ENCODE measurements at places on chromosomes 6 and 20. TPM values are rescaled to one million over a fixed set of nuclear protein-coding genes. Genes with fewer than 3 reads are reported as not detected.

VGLL2 gene
- not detected for total RNA-seq

DNA sequence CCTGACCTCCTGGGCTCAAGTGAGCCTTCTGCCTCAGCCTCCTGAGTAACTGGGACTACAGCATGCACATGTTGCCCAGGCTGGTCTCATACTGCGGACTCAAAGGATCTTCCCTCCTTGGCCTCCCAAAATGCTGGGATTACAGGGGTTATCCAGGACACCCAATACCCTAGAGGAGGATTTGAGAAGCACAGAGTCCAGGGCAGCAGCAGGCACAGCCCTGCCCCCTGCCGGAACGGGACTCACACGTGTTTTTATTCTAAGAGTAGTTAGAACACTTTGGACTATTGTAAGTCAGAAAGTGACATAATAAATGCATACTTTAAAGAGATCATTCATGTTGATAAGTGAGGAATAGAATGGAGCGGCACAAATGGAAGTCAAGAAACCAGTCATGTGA is 80.2 kb downstream of the C6orf118 start:
- no peak overlapping the region for H3K4me3 ChIP-seq
- H3K27ac ChIP-seq: no peak overlapping the region
- peaks cover 36% of the 10 kb centered on the region for H3K4me1 ChIP-seq
- no peak for DNase-seq
- no peaks in the 10 kb centered on the region for H3K27me3 ChIP-seq
- no peaks in the 10 kb centered on the region for H3K36me3 ChIP-seq

DNA sequence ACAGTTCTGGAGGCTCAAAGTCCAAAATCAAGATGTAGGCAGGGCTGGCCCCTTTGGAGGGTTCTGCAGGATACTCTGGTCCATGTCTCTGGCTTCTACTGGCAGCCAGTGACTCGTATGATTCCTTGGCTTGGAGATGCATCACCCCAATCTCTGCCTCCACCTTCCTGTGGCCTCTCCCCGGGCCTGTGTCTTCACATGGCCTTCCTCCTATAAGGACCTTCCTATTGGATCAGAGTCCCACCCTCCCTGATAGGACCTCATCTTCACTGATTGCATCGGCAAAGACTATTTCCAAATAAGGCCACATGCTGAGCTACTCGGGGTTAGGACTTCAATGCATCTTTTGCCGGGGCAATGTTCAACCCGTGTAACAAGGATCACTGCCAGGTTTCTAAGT is 509.0 kb downstream of the CD83 start:
- H3K27me3 ChIP-seq: no peaks in the 10 kb centered on the region
- H3K4me1 ChIP-seq: peaks cover 4% of the 10 kb centered on the region
- H3K27ac ChIP-seq: no peak overlapping the region
- peak; percentile 28 for DNase-seq

- H3K4me3 ChIP-seq: no peak overlapping the region
- no peak overlapping the region for H3K27ac ChIP-seq
- peaks cover 3% of the 10 kb centered on the region for H3K27me3 ChIP-seq
- DNase-seq: no peak
- 0 out of 2 replicates have a peak, but pooled peaks cover 3% of the 10 kb centered on the region for H3K4me1 ChIP-seq
- H3K36me3 ChIP-seq: no peaks in the 10 kb centered on the region
Measured at GRCh38 chr20:57828696-57829095, 118.9 kb upstream of the PMEPA1 start.

- DNase-seq: peak; percentile 70
- no peaks in the 10 kb centered on the region for H3K27me3 ChIP-seq
- H3K4me3 ChIP-seq: peak overlapping the region; percentile 74
- H3K27ac ChIP-seq: peak overlapping the region; percentile 71
Measured at GRCh38 chr20:32484225-32484957, 100.7 kb downstream of the NOL4L start.

- no peaks in the 10 kb centered on the region for H3K36me3 ChIP-seq
- no peak for DNase-seq
- H3K27me3 ChIP-seq: 0 out of 2 replicates have a peak, but pooled peaks cover 7% of the 10 kb centered on the region
- no peak overlapping the region for H3K4me3 ChIP-seq
Measured at GRCh38 chr6:27575594-27576361, 102.9 kb upstream of the ZNF184 start.

CFAP206 gene
- total RNA-seq: 1.9 TPM

GRCh38 chr6:28207510-28208110 is 17.5 kb upstream of the ZSCAN9 start:
- peak overlapping the region; percentile 76 for H3K4me3 ChIP-seq
- no peaks in the 10 kb centered on the region for H3K36me3 ChIP-seq
- H3K27ac ChIP-seq: no peak overlapping the region
- H3K4me1 ChIP-seq: no peaks in the 10 kb centered on the region
- DNase-seq: peak; percentile 66

- H3K27ac ChIP-seq: no peak overlapping the region
- DNase-seq: no peak
- H3K4me3 ChIP-seq: no peak overlapping the region
- H3K36me3 ChIP-seq: no peaks in the 10 kb centered on the region
Measured at GRCh38 chr6:102355578-102355977, 962.1 kb downstream of the GRIK2 start.

DNA sequence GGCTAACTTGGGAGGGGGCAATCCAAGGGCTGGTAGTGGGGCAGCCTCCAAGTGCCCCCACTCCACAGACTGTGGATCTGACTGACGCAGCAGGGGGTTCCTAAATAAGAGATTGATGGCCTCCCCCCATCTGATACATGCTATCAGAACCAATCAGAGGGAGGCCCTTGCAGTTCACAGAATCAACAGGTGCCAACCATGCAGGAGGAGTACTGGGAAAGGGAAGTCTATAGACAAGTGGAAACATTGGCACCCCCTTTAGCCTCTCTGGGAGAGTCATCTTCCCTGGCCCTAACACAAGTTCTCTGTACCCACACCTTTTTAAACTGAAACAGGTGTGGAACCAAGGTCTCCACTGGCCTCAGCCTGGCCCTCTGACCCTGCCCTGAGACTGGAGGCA is 145.8 kb downstream of the OR2B2 start:
- H3K4me1 ChIP-seq: no peaks in the 10 kb centered on the region
- no peaks in the 10 kb centered on the region for H3K27me3 ChIP-seq
- no peak overlapping the region for H3K4me3 ChIP-seq

GSTA1 gene
- total RNA-seq: not detected

CPXM1 gene
- not detected for total RNA-seq

GRCh38 chr6:168035098-168035660 is 37.7 kb downstream of the KIF25 start:
- H3K4me3 ChIP-seq: peak overlapping the region; percentile 66
- H3K27me3 ChIP-seq: no peaks in the 10 kb centered on the region
- H3K36me3 ChIP-seq: no peaks in the 10 kb centered on the region
- peaks cover 24% of the 10 kb centered on the region for H3K4me1 ChIP-seq

NFYA gene
- 9.5 TPM for total RNA-seq

DNA sequence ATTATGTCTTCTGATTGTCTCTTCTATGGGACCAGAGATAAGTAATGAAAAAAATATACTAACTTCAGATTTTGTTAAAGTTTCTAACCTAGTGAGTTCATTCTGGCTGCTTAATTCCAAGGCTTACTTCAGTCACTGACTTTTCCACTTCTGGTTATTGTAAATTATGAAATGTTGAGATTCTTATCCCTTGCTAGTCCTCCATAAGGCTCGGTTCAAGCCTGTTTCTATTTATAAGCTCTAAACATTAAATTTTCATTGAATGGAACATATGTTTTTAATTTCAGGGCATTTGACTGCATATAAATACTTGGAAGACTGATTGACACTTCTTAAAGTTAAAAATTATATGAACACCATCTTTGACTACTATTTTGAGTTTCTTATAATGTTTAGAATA is 23.6 kb upstream of the NKAIN2 start:
- DNase-seq: no peak
- H3K36me3 ChIP-seq: no peaks in the 10 kb centered on the region
- H3K4me1 ChIP-seq: no peaks in the 10 kb centered on the region
- H3K4me3 ChIP-seq: no peak overlapping the region
- H3K27me3 ChIP-seq: no peaks in the 10 kb centered on the region

- no peaks in the 10 kb centered on the region for H3K4me1 ChIP-seq
- H3K4me3 ChIP-seq: no peak overlapping the region
- no peaks in the 10 kb centered on the region for H3K27me3 ChIP-seq
- DNase-seq: peak; percentile 16
Measured at GRCh38 chr20:35568645-35569044, 26.8 kb downstream of the ERGIC3 start.

DNA sequence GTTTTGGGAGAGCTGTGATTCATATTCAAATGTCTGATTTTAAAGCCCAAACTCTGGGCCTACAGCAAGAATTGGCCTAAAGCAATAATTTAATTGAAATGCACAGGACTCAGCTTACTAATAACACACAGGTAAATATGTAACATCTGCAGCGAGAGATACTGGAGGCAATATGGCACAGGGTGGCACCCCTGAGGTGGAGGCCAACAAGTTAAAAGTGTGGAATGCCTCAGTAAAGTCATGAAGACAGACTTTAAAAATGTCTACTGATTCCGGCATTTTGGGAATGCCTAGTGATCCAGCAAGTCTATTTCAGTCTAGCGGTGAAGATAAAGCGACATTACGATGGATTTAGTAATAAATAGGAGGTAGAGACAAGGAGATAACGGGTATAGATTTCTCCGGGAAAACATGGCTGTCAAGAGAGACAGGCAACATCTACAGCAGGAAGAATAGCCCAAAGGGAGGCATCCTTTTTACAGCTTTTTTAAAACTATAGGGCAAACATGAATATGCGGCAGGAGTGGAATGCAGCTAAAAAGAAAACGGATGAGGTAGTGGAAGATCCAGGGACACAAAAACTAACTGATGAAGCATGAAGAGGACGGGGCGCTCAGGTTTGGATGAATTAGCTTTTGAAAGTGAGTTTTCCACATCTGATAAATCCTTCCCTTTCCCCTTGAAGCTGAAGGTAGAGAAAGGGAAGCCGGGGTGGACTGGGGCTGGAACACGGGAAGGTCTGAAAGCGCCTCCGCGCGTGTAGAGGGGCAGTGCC is 1.2 kb downstream of the NANP start:
- peak overlapping the region; percentile 93 for H3K4me3 ChIP-seq
- DNase-seq: peak; percentile 15
- no peaks in the 10 kb centered on the region for H3K27me3 ChIP-seq
- peak overlapping the region; percentile 84 for H3K27ac ChIP-seq

DNA sequence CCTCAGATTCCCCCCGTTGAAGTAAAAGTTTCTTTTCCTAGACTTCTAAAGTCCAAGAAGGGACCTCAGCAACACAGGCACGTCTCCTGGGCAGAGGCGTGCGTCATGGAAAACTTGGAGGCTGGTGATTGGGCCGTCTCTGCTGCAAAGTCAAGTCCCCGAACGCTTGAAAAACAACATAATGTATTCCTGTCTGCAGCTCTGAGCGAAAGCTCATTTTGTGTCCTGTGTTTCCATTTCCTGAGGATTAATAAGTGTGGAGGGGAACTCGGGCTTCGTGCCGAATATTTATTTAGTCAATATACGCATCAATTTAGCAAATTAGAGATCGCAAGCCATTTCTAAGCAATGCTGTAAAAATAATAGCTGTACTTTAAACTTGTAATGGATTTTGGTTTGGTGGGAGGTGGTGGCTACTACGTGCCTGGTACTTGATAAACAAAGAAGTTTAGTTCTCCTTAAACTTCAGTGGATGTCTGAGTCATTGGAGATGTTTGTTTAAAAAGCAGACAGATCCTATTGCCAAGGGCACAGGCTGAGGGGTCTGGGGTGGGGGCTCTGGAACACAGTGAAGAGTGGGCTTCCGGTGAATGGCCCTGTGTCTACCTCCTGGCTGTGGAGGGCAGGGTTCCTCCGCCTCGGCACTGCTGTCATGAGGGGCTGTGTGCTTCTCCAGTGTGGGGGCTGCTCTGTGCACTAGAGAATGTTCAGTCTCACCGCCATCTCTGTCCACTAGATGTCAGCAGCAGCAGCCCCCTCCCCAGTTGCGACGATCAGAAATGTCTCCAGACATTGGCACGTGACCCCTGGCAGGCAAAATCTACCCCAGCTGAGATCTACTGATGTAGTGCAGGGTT is 21.8 kb downstream of the PCK1 start:
- no peaks in the 10 kb centered on the region for H3K36me3 ChIP-seq
- no peak overlapping the region for H3K4me3 ChIP-seq
- no peak for DNase-seq
- peaks cover 82% of the 10 kb centered on the region for H3K27me3 ChIP-seq
- no peak overlapping the region for H3K27ac ChIP-seq
- no peaks in the 10 kb centered on the region for H3K4me1 ChIP-seq

LBP gene
- not detected for total RNA-seq

GRCh38 chr20:41398408-41398807 is 31.8 kb upstream of the EMILIN3 start:
- no peaks in the 10 kb centered on the region for H3K27me3 ChIP-seq
- peaks cover 5% of the 10 kb centered on the region for H3K36me3 ChIP-seq
- H3K27ac ChIP-seq: no peak overlapping the region
- no peak overlapping the region for H3K4me3 ChIP-seq

GRCh38 chr6:32070814-32071543 is 32.8 kb downstream of the CYP21A2 start:
- H3K27ac ChIP-seq: no peak overlapping the region
- no peak overlapping the region for H3K4me3 ChIP-seq
- no peaks in the 10 kb centered on the region for H3K27me3 ChIP-seq
- no peak for DNase-seq
- no peaks in the 10 kb centered on the region for H3K36me3 ChIP-seq

DNA sequence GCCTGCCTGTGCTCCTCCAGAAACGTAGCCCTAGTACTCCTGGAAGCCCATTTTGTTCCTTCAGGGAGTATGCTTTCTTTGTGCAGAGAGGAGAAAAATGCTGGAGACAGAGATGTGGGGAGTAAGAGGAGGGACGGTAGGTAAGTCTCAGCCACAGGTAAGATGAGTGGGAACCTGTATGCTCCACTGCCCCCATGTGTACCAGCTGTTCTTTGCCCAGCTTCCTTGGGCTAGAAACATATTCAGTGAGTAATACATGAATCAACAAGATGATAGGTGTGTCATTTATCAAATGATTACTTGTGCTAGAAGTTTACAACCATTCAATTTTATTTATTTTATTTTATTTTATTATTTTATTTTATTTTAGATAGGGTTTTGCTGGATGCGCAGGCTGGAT is 13.6 kb upstream of the CEP85L start:
- peak overlapping the region; percentile 67 for H3K4me3 ChIP-seq
- no peaks in the 10 kb centered on the region for H3K27me3 ChIP-seq
- DNase-seq: no peak
- H3K36me3 ChIP-seq: no peaks in the 10 kb centered on the region

- peaks cover 36% of the 10 kb centered on the region for H3K4me1 ChIP-seq
- H3K27me3 ChIP-seq: no peaks in the 10 kb centered on the region
- H3K27ac ChIP-seq: no peak overlapping the region
- no peak overlapping the region for H3K4me3 ChIP-seq
- no peaks in the 10 kb centered on the region for H3K36me3 ChIP-seq
Measured at GRCh38 chr6:53330137-53330536, 18.6 kb downstream of the ELOVL5 start.

Data from GM23248 (cell line).